ENCODE measurements at places on chromosomes 16 and 17.
A peak's percentile ranks its signal among the peaks of the same experiment; 100 is the strongest.

DNA sequence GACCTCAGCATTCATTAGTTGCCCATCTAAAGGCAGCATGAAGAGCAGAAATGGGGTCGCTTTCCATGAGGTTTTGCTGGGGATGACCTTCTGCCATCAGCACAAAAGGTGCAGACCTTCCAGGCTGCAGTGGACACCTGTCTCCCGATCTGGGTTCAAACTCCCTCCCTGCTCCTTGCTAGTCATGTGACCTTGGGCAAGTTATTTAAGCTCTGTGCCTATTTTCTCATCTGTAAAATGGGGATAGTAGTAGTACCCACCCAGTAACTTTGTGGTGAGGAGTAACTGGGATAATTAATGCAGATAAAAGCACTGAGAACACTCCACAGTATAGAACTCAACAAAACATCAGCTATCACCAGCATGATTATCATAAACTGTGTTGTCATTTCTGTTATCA lies 21.4 kb upstream of the COQ7 start:
- DNase-seq: no peak

DNA sequence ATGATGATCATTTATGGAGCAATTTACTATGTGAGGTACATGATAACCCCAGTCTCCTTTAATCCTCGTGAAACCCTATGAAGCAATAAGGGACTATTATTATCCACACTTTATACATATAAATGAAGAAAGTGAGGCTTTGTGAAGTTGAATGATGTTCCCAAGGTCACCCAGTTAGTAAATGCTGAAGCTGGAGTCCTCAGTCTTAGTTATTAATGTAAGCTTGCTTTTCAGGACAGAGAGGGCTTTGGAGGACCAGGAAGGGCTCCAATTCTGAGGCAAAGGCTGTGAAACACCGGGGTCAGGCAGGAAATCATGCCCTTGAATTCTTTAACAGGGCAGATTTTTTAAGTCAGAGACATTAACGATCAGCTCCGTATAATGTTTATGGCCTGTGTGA lies 36.8 kb downstream of the KSR1 start:
- DNase-seq: no peak

GRCh38 chr17:83062011-83062817 lies 17.2 kb upstream of the METRNL start:
- DNase-seq: peak; percentile 1

DNA sequence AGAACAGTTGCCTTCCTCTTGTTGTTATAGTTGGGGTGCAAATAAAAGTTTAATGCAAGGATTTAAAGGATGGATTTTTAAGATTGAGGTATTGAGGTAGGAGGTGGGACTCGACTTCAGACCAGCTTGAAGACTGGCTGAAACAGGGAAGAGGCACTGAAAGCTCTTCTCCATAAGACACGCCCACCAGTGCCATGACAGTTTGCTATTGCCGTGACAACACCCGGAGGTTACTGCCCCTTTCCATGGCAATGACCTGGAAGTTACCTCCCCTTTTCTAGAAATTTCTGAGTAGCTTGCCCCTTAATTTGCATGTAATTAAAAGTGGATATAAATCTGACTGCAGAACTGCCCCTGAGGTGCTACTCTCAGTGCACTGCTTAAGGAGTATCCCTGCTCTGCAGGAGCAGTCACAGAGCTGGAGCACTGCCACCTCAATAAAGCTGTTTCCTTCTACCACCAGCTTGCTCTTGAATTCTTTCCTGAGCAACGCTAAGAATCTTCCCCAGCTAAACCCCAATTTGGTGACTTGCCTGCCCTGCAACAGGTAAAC lies 122.6 kb downstream of the SHISA6 start:
- no peak for DNase-seq

DNA sequence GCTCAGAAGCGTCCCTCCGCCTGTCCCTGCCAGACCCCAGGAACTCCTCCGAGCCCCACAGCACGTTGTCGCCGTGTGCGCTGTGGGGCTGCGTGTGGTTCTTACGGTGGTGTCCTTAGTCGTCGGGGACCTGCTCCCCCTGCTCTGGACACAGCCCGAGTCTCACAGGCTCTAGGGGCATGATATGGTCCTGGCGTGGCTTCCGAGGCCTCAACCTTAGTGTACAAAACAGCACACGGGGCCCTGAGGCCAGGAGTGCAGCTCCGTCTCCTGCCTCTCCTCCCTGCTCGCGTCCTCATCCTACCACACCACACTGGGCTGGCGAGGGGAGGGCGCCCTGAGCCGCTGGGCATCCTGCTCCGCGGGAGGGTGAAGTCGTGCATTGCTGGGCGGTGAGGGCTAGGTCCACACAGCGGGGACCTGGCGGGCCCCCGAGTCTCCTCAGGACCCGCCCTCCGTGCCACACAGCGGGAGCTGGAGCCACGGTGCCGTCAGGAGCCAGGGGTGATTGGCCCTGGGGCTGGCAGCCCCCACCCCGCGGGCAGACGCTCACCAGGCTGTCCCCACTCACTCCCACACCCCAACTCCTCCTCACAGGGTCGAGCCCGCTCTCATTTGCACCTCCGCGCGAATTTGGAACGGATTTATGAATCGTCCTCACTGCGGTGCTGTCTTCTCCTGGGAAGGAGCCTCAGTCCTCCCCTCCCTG lies 1.2 kb upstream of the MAFG start:
- DNase-seq: peak; percentile 29

- no peak for DNase-seq
Observed at GRCh38 chr17:8696426-8696825, 48.2 kb downstream of the CCDC42 start.

DNA sequence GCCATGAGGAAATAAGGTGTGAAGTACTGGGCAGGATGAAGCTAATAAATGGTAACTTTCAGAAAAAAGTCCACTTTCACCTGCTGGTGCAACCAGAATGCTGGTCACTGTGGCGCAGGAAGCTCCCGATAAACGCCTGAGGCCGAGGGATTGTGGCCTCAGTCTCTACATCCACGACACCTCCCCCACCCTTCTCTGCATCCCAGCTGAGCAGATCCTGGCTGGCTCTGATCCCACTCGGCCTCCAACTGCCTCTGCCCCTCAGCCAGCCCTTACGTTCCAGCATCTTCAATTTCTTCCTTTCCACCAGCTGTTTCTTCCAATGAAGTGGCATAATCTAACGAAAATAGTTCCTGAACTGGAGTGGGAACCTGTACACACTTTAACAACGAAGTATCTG lies 49.5 kb downstream of the COX4I1 start:
- DNase-seq: no peak

GRCh38 chr17:27760069-27760885 lies 40.1 kb downstream of the NOS2 start:
- peak; percentile 83 for DNase-seq

- no peak for DNase-seq
Observed at GRCh38 chr16:63461248-63461841, 1425.1 kb upstream of the CDH8 start.

DNA sequence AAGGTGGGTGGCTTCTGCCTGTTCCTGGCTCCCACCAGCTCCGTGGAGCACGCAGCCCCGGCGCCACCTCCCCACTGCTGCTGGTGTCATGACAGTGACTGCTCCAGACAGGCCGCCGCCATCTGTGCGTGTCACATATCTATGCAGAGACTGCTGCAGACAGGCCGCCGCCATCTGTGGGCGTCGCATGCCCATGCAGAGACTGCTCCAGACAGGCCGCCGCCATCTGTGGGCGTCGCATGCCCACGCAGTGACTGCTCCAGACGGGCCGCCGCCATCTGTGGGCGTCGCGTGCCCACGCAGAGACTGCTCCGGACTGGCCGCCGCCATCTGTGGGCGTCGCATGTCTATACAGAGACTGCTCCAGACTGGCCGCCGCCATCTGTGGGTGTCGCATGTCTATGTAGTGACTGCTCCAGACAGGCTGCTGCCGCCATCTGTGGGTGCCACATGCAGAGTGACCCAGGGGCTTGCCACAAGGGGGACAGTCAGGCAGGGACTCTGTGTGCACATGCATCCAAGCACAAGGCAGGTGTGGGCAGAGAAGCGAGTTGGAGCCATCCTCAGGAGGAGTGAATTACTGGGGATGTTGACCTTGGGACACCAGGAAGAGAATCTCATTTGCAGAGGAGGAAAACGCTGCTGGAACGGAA lies 3.3 kb upstream of the FN3KRP start:
- DNase-seq: no peak

DNA sequence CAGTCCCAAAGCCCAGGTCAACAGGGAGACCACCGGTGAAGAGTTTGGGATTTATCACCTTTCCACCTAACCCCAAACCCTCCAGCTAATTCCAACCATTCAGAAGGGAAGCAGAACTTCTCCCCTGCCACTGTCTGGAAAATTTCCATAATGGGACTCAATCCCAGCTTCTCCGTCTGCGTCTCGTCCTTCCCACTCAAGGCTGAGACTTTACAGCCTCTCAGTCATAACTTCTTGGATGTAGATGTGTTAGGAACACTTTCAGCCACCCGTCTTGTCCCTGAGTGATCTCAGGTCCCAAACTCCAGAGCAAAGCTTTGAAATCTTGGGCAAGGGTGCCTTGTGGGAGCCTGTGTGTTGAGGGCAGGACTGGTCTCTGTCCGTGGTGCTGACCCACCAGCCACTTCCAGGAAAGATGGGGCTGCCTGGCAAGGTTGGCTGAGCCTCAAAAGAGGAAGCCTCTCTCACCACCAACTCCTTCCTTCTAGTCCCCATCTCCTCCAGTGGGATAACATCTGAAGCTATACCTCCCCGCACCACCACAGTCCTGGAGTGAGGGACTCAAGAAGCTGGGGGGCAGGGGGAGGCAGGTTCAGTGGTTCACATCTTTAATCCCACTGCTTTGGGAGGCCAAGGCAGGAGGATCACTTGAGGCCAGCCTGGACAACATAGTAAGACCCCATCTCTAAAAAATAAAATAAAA lies 9.3 kb downstream of the GAS2L2 start:
- peak; percentile 39 for DNase-seq

DNA sequence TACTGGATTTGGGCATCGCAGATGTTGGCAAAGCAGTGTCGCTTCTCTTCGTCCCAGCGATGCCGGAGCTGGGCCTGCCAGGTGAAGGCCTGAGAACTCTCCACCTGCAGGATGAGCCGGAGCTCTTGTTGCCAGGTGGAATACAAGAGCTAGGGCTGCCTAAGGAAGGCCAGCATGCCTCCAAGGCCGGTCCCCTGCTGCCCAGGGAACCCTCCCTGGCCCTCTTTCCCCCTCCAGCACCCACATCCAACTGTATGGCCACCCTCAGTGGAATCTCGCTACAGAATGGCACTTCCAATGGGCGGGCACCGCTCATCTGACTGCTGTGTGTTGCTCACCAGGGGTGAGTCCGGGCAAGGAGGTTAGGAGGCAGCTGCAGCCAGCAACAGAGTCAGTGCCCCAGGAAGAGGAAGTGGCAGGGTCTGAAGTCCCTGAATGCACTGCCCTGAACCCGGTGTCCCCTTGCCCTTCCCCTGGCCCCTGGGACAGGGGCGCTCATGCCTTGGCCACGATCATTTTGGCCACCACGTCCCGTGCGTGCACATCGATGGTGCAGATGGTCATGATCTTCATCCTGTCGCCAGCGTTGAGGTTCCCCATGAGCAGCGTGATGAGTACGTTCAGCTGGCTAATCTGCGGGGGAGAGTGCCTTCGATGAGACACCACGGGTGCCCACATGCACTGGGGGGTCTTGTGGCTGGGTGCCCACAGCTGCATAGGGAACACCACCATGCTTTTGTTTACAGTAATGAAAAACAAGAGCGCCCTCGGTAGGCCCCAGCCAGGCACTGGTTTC lies 75.8 kb downstream of the DNAH17 start:
- DNase-seq: no peak

DNA sequence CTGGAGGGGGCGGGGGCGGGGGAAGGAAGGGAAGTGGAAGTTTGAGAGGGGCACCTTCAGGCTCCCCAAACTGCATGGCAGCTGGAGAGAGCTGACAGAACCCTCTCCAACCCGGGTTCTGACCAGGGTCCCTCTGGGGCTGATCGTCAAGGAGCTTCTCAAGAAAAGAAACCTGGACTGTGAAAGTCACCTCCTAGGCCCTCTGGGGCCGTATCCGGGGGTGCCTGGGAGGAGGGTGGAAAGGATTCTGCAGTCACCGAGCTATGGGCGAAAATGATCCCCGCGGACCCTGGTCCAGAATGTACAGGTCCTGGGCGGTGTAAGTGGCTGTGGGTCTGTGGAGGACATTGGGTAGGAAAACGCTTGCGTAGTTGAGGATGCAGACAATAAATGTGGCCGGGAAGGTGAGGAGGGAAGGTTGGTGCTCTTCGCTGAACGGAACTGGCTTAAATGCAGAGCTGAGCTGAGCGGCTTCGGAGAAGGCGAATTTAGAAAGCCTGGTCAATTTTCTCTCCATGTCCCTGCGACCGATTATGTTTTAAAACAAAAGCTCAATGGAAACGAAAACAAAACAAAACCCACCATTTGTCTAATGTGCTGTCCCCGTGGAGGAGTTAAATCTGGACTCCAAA lies 3.6 kb upstream of the LHX1 start:
- no peak for DNase-seq

- no peak for DNase-seq
Observed at GRCh38 chr17:50953831-50954601, 87.9 kb upstream of the TOB1 start.

DNA sequence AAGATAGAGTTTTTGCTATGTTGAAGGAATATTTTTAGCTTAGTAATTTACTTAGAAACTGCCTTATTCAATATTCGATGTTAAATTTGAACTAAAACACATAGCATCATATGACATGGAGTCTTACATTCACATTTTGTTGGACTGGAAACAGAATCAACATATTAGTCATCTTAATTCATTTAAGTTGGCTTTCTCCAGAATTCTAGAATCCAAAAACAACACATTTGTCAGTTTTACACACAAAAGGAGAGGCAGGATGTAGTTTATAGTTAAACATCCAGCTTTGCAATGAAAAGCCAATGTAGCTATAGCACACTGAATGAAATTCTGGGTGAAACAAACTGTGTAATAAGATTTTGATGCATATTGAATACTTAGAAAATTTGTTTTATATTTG lies 43.3 kb downstream of the WWOX start:
- DNase-seq: no peak

DNA sequence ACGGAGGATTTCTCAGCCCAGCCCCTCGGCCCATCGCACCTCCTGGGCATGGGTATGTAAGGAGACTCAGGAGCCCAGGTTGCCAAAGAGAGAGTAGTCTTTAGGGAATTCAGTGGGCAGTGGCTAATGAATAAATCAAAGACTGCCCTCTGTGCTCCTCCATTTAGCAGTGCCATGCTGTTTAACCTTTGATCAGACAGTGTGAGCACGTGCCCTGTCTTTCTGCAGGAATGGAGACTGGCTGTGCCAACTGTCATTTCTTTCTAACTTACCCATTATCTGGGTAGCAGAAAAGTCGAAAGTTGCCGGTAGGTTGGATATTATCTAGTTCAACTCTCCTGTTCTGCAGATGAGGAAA lies 62.4 kb downstream of the CDRT4 start:
- no peak for DNase-seq

DNA sequence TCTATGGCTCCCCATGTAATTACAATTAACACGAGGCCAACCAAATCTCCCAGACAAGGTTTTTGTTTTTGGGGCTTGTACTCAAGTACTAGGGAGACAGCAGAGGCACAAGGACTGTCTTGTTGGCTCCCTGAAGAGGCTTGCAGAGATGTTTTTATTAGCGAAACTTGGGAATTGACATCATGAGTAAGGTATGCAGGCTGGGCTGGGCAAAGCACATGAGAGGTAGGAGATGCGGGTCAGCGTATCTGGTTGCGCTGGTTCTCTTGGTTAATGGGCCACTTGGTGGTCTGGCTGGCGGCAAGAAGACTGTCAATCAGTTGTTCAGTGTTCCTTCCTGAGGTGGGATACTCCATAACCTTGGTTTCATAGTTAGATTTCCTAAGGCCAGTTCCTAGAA lies 28.9 kb downstream of the LCMT1 start:
- DNase-seq: no peak

GRCh38 chr16:89345642-89346150 lies 128.2 kb downstream of the ZNF778 start:
- DNase-seq: no peak

GRCh38 chr17:50060951-50061712 lies 5.2 kb downstream of the ITGA3 start:
- DNase-seq: no peak
